PC-3 (cell line): ENCODE measurements at places on chromosomes 3 and 15. TPM values are rescaled to one million over a fixed set of nuclear protein-coding genes. Genes with fewer than 3 reads are reported as not detected.

GRCh38 chr15:25019434-25019833 lies 64.6 kb downstream of the SNRPN start:
- H3K27me3 ChIP-seq = no peaks in the 10 kb centered on the region
- no peak overlapping the region for H3K27ac ChIP-seq
- 0 out of 2 replicates have a peak, but pooled peaks cover 1% of the 10 kb centered on the region for H3K36me3 ChIP-seq
- H3K4me3 ChIP-seq = no peak overlapping the region

B4GALT4 gene
- total RNA-seq = 37.6 and 40.8 TPM in 2 replicates

ARGFX gene
- not detected in 2 replicates for total RNA-seq

- peak within 1 kb of the TSS; percentile 76 for H3K4me3 ChIP-seq
- H3K27ac ChIP-seq = no peak within 1 kb of the TSS
- H3K36me3 ChIP-seq = no peaks in the 10 kb centered on the region
Observed at GRCh38 chr3:184261270-184261853, at the start of gene CAMK2N2. CAMK2N2 (minus strand) TSS chr3:184261553; CDS start chr3:184261285, 268 bp downstream.

DNA sequence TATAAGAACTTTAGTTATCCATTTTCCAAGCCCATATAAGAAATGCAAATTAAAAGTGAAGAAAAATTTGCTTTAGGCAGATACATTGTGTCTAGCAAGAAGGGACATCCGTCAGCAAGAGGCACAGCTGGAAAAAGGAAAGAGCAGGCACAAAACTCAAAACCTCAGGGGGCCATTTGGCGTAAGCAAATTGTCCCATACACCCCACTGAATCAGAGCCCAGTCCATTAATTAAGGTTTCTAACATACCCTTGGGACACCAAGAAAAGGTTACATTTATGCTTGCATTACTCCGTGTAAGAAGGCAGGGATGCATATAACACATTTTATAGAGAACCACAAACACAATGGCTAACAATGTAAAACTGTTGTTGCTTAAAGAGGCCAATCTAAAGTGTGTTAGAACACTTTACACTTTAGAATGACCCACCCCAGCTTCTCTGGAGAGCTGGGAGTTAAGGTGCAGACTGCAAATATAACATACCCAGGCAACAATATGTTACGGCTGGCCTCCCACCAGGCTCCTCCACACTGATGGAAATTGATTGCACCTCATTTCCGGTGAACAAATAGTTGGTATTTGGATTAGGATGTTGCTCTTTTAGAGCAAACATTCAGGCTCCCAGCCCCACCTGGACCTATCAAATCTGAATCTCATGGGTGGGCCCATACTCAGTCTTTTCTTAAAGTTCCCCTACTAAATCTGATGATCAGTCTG lies 23.2 kb downstream of the SEMA5B start:
- DNase-seq = no peak
- H3K27ac ChIP-seq = no peak overlapping the region
- no peaks in the 10 kb centered on the region for H3K4me1 ChIP-seq
- H3K27me3 ChIP-seq = peaks cover 93% of the 10 kb centered on the region
- no peaks in the 10 kb centered on the region for H3K36me3 ChIP-seq

UBA7 gene
- total RNA-seq = 3.3 and 3.6 TPM in 2 replicates

- no peaks in the 10 kb centered on the region for H3K27me3 ChIP-seq
- peaks cover 68% of the 10 kb centered on the region for H3K36me3 ChIP-seq
- H3K27ac ChIP-seq = no peak overlapping the region
- H3K4me1 ChIP-seq = no peaks in the 10 kb centered on the region
- H3K4me3 ChIP-seq = no peak overlapping the region
Observed at GRCh38 chr3:10312861-10313260, 8.1 kb downstream of the SEC13 start.

GRCh38 chr15:57743424-57743823 lies 36.9 kb downstream of the POLR2M start:
- DNase-seq = peak; percentile 12
- H3K27me3 ChIP-seq = no peaks in the 10 kb centered on the region
- no peaks in the 10 kb centered on the region for H3K36me3 ChIP-seq

- DNase-seq = no peak
- no peak overlapping the region for H3K27ac ChIP-seq
- 0 out of 2 replicates have a peak, but pooled peaks cover 7% of the 10 kb centered on the region for H3K4me1 ChIP-seq
- no peaks in the 10 kb centered on the region for H3K27me3 ChIP-seq
- H3K4me3 ChIP-seq = no peak overlapping the region
Observed at GRCh38 chr3:106379251-106379750, 510.5 kb upstream of the CBLB start.

TRH gene
- total RNA-seq = not detected in 2 replicates

KIF15 gene
- 19.1 and 31.8 TPM in 2 replicates for total RNA-seq

FOXL2NB gene
- 0.17 TPM in 1 of 2 replicates, not detected in the other for total RNA-seq

BCL2A1 gene
- 16.9 and 21.1 TPM in 2 replicates for total RNA-seq

HOMER2 gene
- total RNA-seq = 22.6 and 29.5 TPM in 2 replicates

CCDC54 gene
- total RNA-seq = not detected in 2 replicates

IQCF5 gene
- total RNA-seq = not detected in 2 replicates

- H3K27ac ChIP-seq = no peak overlapping the region
- peak; percentile 27 for DNase-seq
- H3K36me3 ChIP-seq = no peaks in the 10 kb centered on the region
- no peak overlapping the region for H3K4me3 ChIP-seq
- H3K4me1 ChIP-seq = peaks cover 25% of the 10 kb centered on the region
Observed at GRCh38 chr3:119297169-119297568, 3.0 kb downstream of the ARHGAP31 start.

GOLGA8J gene
- total RNA-seq = not detected in 2 replicates

- H3K27me3 ChIP-seq = no peaks in the 10 kb centered on the region
- DNase-seq = no peak
- H3K27ac ChIP-seq = no peak overlapping the region
- H3K4me1 ChIP-seq = no peaks in the 10 kb centered on the region
Observed at GRCh38 chr15:94047566-94047965, 183.8 kb upstream of the MCTP2 start.

- no peak overlapping the region for H3K27ac ChIP-seq
- no peaks in the 10 kb centered on the region for H3K36me3 ChIP-seq
- no peak for DNase-seq
- no peaks in the 10 kb centered on the region for H3K4me1 ChIP-seq
- H3K27me3 ChIP-seq = no peaks in the 10 kb centered on the region
Observed at GRCh38 chr3:80040067-80040466, 272.3 kb upstream of the ROBO1 start.

FAM81A gene
- total RNA-seq = 2.5 and 8.1 TPM in 2 replicates

DNA sequence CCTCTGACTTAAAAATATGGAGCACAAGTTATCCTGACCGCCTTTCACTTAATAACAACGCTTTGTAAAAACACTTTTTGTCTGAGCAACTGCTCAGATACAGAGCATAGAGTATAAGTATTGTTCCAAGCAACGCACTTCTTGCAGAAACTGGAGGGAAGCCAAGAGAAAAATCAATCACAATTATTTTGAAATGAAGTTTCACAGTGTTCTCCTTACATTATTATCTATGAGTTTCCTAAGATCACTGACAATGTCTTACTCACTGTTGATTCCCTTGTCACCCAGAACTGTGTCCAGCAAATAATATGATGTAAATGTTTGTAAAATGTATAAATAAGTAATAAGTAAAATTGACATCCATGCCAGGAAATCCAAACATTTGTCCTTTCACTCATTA lies 184.6 kb upstream of the GPR149 start:
- no peak for DNase-seq
- H3K36me3 ChIP-seq = no peaks in the 10 kb centered on the region
- no peak overlapping the region for H3K4me3 ChIP-seq
- H3K4me1 ChIP-seq = no peaks in the 10 kb centered on the region
- H3K27me3 ChIP-seq = no peaks in the 10 kb centered on the region

- H3K4me1 ChIP-seq = peaks cover 32% of the 10 kb centered on the region
- H3K27me3 ChIP-seq = no peaks in the 10 kb centered on the region
- peak; percentile 89 for DNase-seq
- peaks cover 17% of the 10 kb centered on the region for H3K36me3 ChIP-seq
Observed at GRCh38 chr3:194315088-194315964, 35.8 kb downstream of the CPN2 start.

KCNH8 gene
- not detected in 2 replicates for total RNA-seq

- peaks cover 77% of the 10 kb centered on the region for H3K36me3 ChIP-seq
- H3K4me1 ChIP-seq = peaks cover 12% of the 10 kb centered on the region
- H3K4me3 ChIP-seq = no peak overlapping the region
- H3K27ac ChIP-seq = no peak overlapping the region
Observed at GRCh38 chr3:52270252-52270754, 8.1 kb downstream of the WDR82 start.

GRCh38 chr3:58833491-58833890 lies 166.9 kb upstream of the FAM3D start:
- no peaks in the 10 kb centered on the region for H3K27me3 ChIP-seq
- H3K36me3 ChIP-seq = no peaks in the 10 kb centered on the region
- H3K4me1 ChIP-seq = no peaks in the 10 kb centered on the region
- no peak overlapping the region for H3K4me3 ChIP-seq
- H3K27ac ChIP-seq = no peak overlapping the region
- DNase-seq = no peak

DNA sequence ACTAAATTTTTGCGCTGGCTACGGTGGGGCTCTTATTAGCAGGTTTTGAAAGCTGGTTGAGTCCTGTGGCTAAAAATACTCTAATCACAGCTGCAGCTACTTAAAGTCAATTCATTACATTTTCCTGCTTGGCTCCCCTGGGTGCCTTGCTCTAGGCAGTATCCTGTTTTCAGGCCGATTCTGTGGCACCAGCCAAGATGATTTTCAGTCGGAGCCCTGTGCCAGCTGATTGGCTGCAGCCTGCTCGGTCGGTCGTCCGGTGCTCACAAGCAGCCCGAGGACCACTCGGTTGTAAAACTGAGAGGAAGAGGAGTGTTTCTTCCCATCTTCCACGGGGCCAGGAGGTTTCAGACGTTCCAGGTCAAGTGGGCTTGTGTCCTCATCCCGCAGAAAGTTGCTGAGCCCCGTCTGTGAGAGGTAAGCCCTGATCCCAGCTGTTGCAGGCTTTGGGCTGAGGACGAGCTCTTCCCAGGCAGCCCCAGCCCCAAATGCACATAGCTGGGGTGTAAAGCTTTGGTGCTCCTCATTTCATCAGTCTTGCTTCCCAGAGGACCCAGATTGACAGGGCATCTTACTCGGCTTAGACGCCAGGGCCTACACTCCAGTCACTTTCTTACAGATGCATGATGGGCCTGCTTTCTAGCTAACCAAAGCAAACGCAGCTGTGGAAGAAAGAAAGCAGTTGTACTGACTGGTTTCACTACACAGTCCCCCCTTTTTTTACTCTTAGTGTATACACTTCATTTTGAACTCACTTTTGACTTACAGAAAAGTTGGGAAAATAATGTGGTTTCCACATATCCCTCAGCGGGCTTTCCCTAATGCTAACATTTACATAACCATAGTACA lies 15.9 kb downstream of the LYSMD4 start:
- H3K4me1 ChIP-seq = no peaks in the 10 kb centered on the region
- no peaks in the 10 kb centered on the region for H3K27me3 ChIP-seq
- no peak overlapping the region for H3K27ac ChIP-seq
- DNase-seq = no peak
- H3K4me3 ChIP-seq = no peak overlapping the region
- H3K36me3 ChIP-seq = peaks cover 3% of the 10 kb centered on the region; the same call in 1 of the 2 replicates

- H3K27ac ChIP-seq = no peak overlapping the region
- no peaks in the 10 kb centered on the region; the same call in 1 of the 2 replicates for H3K36me3 ChIP-seq
- no peaks in the 10 kb centered on the region for H3K27me3 ChIP-seq
- H3K4me1 ChIP-seq = peaks cover 39% of the 10 kb centered on the region
- peak; percentile 48 for DNase-seq
Observed at GRCh38 chr3:69181592-69182211, 59.3 kb upstream of the LMOD3 start.

DBR1 gene
- total RNA-seq = 10.0 and 14.0 TPM in 2 replicates

GRCh38 chr3:190701096-190701532 lies 161.4 kb downstream of the GMNC start:
- H3K4me1 ChIP-seq = peaks cover 19% of the 10 kb centered on the region
- DNase-seq = peak; percentile 87
- no peak overlapping the region for H3K4me3 ChIP-seq
- H3K36me3 ChIP-seq = no peaks in the 10 kb centered on the region
- H3K27me3 ChIP-seq = no peaks in the 10 kb centered on the region

DNA sequence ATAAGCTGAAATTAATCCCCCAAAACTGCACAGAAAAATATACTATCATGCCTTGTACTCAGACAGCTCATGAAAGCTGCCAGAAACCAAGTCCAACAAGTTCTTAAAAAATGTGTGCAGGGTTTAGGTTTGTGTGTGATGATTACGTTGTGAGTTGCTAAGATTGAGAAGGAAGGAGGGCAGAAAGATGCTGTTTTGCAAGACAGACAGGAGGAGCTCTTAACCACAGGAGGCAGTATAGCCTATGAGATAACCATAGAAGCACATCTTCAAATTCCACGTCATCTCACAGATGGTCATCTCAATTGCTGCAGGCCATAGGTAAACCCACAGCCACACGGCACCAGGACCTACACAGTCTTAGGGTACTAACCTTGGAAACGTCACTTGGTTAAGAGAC lies 191.9 kb downstream of the STT3B start:
- peak; percentile 59 for DNase-seq
- H3K4me1 ChIP-seq = no peaks in the 10 kb centered on the region
- no peaks in the 10 kb centered on the region for H3K27me3 ChIP-seq
- H3K36me3 ChIP-seq = no peaks in the 10 kb centered on the region

- peaks cover 12% of the 10 kb centered on the region for H3K4me1 ChIP-seq
- H3K27me3 ChIP-seq = no peaks in the 10 kb centered on the region
- H3K4me3 ChIP-seq = no peak overlapping the region
- H3K36me3 ChIP-seq = no peaks in the 10 kb centered on the region
- no peak for DNase-seq
- H3K27ac ChIP-seq = no peak overlapping the region
Observed at GRCh38 chr3:51963951-51964451, 3.3 kb downstream of the PCBP4 start.

- H3K4me3 ChIP-seq = peak overlapping the region; percentile 63
- peaks cover 32% of the 10 kb centered on the region for H3K4me1 ChIP-seq
- H3K36me3 ChIP-seq = peaks cover 4% of the 10 kb centered on the region; the same call in 1 of the 2 replicates
- no peaks in the 10 kb centered on the region for H3K27me3 ChIP-seq
- DNase-seq = peak; percentile 64
Observed at GRCh38 chr3:183252118-183252782, 803 bp upstream of the B3GNT5 start.

- no peaks in the 10 kb centered on the region for H3K36me3 ChIP-seq
- DNase-seq = no peak
- H3K27ac ChIP-seq = no peak overlapping the region
- peaks cover 41% of the 10 kb centered on the region for H3K27me3 ChIP-seq
Observed at GRCh38 chr3:167450195-167450594, 23.6 kb downstream of the SERPINI2 start.

DLEC1 gene
- not detected in 2 replicates for total RNA-seq

DNA sequence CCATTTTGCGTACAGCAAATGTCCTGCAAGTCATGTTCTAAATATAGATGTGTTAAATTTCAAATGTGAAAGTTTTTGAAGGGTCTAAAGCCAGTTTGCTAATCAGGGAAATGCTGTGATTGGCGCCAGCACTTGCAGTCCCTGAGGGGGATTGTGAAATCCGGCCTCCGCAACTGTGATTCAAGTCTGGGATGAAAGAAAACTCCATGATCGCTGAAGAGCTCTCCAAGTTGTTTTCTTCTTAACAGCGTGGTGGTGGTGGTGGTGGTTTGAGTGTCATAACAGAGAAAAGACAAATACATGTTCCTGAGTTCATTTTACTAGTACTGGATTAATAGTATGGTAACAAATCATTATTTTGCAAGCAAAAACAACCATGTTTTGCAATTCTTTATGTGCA lies 51.8 kb downstream of the MITF start:
- H3K27ac ChIP-seq = no peak overlapping the region
- H3K4me3 ChIP-seq = no peak overlapping the region
- H3K27me3 ChIP-seq = no peaks in the 10 kb centered on the region
- H3K36me3 ChIP-seq = no peaks in the 10 kb centered on the region

- H3K36me3 ChIP-seq = no peaks in the 10 kb centered on the region
- peaks cover 46% of the 10 kb centered on the region for H3K4me1 ChIP-seq
- no peak overlapping the region for H3K4me3 ChIP-seq
- DNase-seq = no peak
- no peaks in the 10 kb centered on the region for H3K27me3 ChIP-seq
Observed at GRCh38 chr15:51369451-51369761, 28.0 kb downstream of the GLDN start.

DGKG gene
- total RNA-seq = 2.5 and 2.7 TPM in 2 replicates

MCTP2 gene
- 6.2 and 9.8 TPM in 2 replicates for total RNA-seq
